ENCODE measurements at places on chromosomes 1 and 21. TPM values are rescaled to one million over a fixed set of nuclear protein-coding genes. Genes with fewer than 3 reads are reported as not detected.

- H3K4me1 ChIP-seq: peaks cover 10% of the 10 kb centered on the region
- peaks cover 5% of the 10 kb centered on the region for H3K36me3 ChIP-seq
- DNase-seq: peak; percentile 15
- H3K27ac ChIP-seq: no peak overlapping the region
- H3K4me3 ChIP-seq: no peak overlapping the region
Measured at GRCh38 chr1:227942716-227943261, 4.9 kb downstream of the WNT9A start.

- H3K27ac ChIP-seq: no peak overlapping the region
- no peaks in the 10 kb centered on the region for H3K36me3 ChIP-seq
- H3K4me3 ChIP-seq: no peak overlapping the region
- H3K4me1 ChIP-seq: peaks cover 15% of the 10 kb centered on the region
- H3K27me3 ChIP-seq: no peaks in the 10 kb centered on the region
Measured at GRCh38 chr1:3919706-3920105, 19.6 kb upstream of the C1orf174 start.

The CTTNBP2NL gene
- 3.6 TPM for total RNA-seq

The C1orf87 gene
- total RNA-seq: not detected

The NGF gene
- total RNA-seq: not detected

The CD1B gene
- not detected for total RNA-seq

DNA sequence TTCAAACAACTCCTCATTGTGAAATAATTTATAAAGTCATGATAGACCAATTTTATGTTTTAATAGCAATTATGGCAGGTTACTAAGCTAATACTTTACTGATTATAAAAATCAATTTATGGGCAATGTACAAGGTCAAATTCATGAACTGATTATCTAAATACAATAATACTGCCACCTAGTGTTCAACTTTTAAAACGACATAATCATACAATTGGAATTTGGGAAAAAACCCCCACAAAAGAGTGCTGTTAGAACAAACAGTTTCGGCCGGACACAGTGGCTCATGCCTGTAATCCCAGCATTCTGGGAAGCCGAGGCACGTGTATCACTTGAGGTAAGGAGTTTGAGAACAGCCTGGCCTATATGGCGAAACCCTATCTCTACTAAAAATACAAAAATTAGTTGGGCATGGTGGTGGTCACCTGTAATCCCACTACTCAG lies 14.0 kb downstream of the GTF2B start:
- H3K36me3 ChIP-seq: peaks cover 27% of the 10 kb centered on the region
- no peaks in the 10 kb centered on the region for H3K27me3 ChIP-seq
- DNase-seq: no peak
- peaks cover 21% of the 10 kb centered on the region for H3K4me1 ChIP-seq
- H3K27ac ChIP-seq: no peak overlapping the region

DNA sequence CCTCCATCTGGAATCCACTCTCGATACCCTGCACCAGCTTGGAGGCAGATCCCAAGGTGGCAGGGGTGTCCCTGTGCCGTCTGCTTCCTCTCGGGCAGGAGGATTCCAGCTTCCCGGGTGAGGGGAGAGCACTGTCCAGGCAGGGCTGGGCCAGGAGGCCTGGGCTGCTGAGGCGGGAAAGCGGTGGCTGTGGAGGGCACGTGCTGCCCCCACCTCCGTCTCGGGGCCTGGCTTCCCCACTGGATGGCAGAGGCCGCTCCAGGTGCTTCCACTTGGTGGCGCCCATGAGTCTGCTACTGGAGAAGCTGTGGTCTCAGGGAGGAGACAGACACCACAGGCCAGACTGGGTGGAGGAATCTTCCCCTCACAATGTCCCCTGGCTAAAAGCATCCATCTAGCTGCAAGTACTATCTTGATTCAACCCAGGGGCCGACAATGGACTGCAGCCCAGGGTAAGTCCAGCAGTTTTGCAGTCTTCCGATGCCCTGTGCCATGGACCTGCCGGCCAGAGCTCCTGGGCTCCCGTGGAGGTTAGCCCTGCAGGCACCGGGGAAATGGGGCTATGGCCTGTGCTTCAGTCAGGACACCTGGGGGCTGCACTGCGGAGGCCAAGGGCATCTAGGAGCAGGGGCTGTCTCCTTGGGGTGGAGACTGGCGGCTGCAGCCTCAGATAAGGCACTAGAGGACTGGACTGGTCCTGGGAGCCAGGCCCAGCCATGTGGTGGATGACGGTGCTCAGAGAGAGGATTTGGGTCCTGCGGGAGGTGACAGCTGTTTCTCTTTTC lies 41.3 kb upstream of the EIF4G3 start:
- H3K4me1 ChIP-seq: no peaks in the 10 kb centered on the region
- peak; percentile 59 for DNase-seq
- H3K27ac ChIP-seq: no peak overlapping the region
- H3K4me3 ChIP-seq: no peak overlapping the region

- no peaks in the 10 kb centered on the region for H3K27me3 ChIP-seq
- no peak overlapping the region for H3K4me3 ChIP-seq
- H3K36me3 ChIP-seq: peaks cover 7% of the 10 kb centered on the region
- no peak overlapping the region for H3K27ac ChIP-seq
- DNase-seq: no peak
Measured at GRCh38 chr1:9849691-9850441, 26.1 kb upstream of the CLSTN1 start.

DNA sequence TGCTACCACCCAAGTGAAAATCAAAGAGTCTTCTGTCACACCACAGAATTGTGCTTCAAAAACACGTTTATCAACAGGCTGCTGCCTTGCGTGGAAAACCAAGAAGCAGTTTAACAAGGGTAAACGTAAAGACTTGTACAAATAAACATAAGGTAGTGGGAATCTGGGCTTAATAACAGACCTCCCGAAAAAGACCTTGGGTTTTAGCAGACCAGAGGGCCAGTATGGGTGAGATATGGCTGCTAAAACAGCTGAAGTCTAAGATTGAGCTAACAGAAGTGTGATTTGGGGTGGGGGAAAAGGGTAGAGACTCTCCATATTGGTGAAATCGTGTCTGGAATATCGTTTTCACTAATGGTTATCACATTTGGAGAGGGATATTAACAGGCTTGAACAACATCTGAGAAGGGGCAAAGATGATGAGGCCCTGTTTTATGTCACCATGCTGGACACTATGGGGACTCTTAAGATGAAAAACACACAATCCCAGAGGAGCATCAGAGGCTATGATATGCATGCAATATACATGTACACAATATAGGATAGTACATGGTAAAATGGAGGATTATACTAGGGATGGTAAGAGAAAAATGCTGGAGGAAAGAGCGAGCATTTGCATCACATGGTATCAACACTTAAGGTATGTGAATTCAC lies 1.4 kb downstream of the MOV10 start:
- peaks cover 69% of the 10 kb centered on the region for H3K36me3 ChIP-seq
- peak overlapping the region; percentile 63 for H3K27ac ChIP-seq
- H3K27me3 ChIP-seq: no peaks in the 10 kb centered on the region
- DNase-seq: no peak
- H3K4me3 ChIP-seq: peak overlapping the region; percentile 76

The MATN1 gene
- not detected for total RNA-seq

DNA sequence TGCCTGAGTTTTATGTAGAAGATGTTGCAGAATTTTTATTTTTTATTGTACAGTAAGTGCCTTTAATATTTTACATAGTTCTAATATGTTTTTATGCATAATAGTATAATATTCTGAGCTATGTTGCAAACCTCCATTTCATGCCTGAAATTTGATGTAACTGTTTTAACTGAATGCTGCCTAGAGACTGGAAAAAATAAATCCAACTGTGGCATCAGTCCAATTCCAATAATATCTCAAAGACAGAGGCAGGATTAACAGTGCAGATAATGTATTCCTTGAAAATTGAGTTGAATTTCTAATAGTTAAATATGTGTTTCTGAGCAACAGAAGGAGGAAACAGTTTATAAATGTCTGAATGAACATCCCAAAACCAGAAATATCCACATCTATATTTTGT lies 61.1 kb upstream of the KIF1B start:
- H3K36me3 ChIP-seq: peaks cover 9% of the 10 kb centered on the region
- no peak for DNase-seq
- no peak overlapping the region for H3K27ac ChIP-seq
- no peaks in the 10 kb centered on the region for H3K4me1 ChIP-seq
- H3K4me3 ChIP-seq: no peak overlapping the region

DNA sequence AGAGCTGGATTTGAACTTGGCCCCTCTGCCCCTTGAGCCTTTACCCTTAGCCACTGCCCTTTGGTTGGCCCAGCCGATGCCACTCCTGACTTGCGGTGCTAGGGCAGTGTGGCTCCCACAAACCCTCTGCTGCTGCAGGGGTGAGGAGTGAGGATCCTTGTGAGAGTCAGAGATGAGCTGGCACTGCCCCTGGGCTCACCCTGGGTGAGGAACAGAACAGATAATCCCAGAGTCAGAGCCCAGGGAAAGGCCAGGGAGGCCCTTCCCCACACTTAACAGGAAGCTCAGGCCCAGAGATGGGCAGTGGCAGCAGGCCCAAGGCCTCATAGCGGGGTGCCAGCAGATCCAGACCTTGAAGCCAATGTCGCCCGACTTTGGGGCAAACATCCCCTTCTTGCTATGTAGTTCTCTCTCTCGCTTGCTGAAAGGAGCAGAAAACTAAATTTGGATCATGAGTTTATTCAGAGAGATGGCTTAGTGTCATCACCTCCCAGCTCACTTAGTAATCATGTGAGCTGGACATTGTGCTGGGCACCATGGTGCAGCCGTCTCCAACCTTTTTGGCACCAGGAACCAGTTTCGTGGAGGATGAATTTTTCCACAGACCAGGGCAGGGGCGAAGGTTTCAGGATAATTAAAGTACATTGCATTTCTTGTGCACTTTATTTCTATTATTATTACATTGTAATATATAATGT lies 81.4 kb downstream of the IGSF21 start:
- no peaks in the 10 kb centered on the region for H3K36me3 ChIP-seq
- H3K4me3 ChIP-seq: no peak overlapping the region
- H3K4me1 ChIP-seq: no peaks in the 10 kb centered on the region
- no peak overlapping the region for H3K27ac ChIP-seq
- H3K27me3 ChIP-seq: no peaks in the 10 kb centered on the region

DNA sequence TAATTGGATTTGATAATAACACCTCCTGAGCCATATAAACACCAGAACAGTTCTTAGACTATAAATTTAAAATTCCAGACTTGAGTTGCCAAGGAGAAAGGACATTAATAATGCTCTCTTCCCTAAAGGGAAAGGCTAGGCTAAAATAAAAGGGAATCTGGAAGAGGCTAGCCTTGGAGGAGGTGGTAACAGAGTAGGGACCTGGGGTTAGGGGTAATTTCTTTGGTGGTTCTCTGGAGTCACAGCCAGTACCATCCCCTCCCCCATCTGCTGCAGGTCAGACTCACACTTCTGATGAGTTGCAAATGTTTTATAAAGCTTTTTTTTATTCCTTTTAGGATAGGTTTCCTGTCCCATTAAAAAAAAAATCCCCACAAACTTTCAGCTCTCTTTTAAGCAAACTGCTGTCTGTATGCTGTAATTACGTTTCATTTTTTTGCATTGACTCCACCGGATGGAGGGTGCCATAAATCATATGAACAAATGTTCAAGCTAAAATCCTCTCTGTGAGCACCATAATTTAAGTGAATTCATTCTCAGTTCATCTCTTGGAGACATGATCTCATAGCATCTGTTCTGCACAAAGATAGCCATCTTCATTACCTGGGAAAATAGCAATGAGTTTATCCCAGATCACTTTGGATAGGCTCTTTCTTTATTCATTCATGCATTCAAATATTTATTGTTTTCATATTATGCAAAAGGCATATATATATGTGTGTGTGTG lies 379.6 kb downstream of the TTLL7 start:
- no peaks in the 10 kb centered on the region for H3K4me1 ChIP-seq
- H3K27ac ChIP-seq: no peak overlapping the region
- no peak for DNase-seq
- no peaks in the 10 kb centered on the region for H3K36me3 ChIP-seq
- H3K27me3 ChIP-seq: no peaks in the 10 kb centered on the region
- no peak overlapping the region for H3K4me3 ChIP-seq

Measured in activated CD4-positive, alpha-beta memory T cell treated with anti-CD3 and anti-CD28 coated beads, Interleukin-2, amount 10 ng/mL, durations not matched to agents 7 days and 5 days (primary cell).